NCI-H510A (cell line): ENCODE measurements at places on chromosomes 5 and 9.

DNA sequence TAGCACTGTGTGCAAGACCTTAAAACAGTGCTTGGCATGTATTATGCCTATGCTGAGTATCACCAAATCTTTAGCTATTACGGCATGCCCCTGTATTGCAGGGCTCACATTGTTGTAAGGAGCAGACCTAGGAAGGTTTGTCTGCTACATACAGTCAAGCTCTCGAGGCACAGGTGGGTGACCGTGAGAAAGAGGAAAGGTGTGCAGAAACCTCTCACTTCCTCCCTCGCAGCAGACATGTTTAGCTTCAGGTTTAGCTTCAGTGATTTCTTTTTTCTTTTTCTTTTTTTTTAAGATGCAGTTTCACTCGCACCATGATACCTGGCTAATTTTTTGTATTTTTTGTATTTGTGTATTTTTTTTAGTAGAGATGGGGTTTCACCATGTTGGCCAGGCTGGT, 275.8 kb upstream of the RIOK2 start:
- DNase-seq, result no peak

DNA sequence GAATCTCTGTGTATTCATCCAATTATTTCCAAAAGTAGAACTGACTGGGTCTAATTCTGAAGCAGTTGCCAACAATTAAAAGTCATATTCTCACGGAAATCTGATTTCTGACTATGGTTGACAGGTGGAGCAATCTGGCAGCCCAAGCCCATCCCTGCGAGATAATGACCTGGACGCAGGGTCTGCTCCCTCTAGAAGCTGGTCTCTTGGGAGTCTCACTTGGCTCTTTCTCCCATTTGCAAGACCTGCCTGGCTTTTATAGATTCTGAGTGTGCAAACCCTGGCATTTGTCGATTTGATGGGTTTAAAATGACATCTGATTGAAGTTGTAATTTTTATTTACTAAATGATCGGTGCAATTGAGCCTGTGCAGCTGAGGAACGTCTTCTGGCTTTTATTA, 49.4 kb upstream of the NEURL1B start:
- DNase-seq, result no peak

GRCh38 chr5:95816341-95816740, 6.2 kb downstream of the GLRX start:
- DNase-seq, result no peak

DNA sequence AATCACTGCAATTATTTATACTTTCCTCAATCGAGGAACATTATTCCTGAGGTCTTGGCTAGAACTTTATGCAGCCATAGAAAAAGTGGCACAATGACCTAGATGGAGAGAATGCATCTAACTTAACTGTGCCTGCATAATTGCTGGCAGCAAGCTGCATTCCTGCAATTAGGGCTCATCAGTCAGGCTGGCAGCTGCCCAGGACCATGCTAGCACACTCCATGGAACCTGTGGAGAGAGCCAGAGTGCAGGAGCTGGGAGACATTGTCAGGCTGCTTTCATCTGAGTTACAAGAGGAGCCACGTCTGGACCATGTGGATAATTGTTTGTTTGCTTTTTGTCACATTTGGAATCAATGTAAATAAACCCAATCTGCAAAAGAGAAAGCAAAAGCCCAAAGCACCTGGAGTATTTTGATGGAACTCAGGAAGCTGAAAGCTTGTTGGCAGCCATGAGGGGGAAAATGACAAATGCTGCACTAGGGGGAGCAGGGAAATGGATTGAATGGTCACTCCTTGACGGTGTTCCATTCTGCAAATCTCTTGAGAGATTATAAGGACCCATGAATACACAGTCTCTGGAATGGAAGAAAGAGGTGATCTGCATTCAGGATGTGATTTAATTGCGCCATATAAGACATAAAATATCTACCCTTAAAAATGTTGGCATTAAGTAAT, 839.9 kb downstream of the MAT2B start:
- DNase-seq, result no peak

DNA sequence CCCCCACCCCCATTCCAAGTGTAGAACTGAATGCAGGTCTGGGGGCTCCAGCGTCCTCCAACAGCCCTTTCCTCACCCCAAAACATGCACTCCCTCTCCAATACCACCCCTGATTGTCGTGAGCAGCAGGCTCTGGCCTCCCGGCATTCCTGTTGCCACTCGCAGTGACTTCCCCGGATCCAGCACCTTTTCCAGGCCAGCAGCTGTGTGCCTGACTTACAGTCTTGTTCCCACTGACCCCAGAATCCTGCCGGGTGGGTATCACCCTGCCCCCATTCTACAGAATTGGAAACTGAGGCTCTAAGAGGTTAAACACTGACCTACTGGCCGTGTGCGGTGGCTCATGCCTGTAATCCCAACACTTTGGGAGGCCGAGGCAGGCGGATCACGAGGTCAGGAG, 127.2 kb downstream of the OLFM1 start:
- DNase-seq, result no peak

- no peak for DNase-seq
Measured at GRCh38 chr5:167699432-167699831, 592.0 kb upstream of the WWC1 start.

DNA sequence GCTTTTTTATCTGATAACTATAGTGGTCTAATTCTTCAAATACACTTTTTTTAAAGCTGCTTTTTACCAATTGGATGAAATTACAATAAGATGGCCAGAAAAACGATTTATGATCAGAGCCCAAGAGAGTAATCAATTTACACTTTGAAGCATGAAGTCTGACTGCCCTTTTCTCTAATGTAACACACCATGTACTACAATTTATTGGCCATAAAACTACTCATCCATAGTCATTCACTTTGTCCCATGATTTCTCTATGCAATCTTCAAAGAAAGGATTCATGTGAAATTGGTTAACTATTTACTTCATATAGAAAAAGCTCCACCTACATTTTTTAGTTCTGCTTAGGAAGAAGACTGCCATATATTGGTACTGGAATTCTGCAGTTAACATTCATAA, 73.6 kb upstream of the CAST start:
- no peak for DNase-seq

GRCh38 chr5:156824800-156825199, 25.3 kb upstream of the PPP1R2B start:
- DNase-seq, result no peak

- no peak for DNase-seq
Measured at GRCh38 chr9:117485176-117485575, 70.3 kb upstream of the ASTN2 start.

GRCh38 chr5:68618501-68618900, 402.9 kb downstream of the PIK3R1 start:
- DNase-seq, result no peak

- DNase-seq, result no peak
Measured at GRCh38 chr9:95689669-95690068, 172.9 kb upstream of the PTCH1 start.

- no peak for DNase-seq
Measured at GRCh38 chr5:137462816-137463520, 36.2 kb downstream of the SPOCK1 start.

- no peak for DNase-seq
Measured at GRCh38 chr5:119365847-119366539, 10.2 kb downstream of the TNFAIP8 start.

- DNase-seq, result no peak
Measured at GRCh38 chr9:88344013-88344412, 44.2 kb upstream of the SPIN1 start.

- DNase-seq, result no peak
Measured at GRCh38 chr5:94885931-94886330, 267.5 kb downstream of the SLF1 start.

- no peak for DNase-seq
Measured at GRCh38 chr5:159104051-159104651, 4.4 kb upstream of the EBF1 start.

GRCh38 chr5:64214132-64214531, 48.5 kb downstream of the RNF180 start:
- DNase-seq, result no peak

DNA sequence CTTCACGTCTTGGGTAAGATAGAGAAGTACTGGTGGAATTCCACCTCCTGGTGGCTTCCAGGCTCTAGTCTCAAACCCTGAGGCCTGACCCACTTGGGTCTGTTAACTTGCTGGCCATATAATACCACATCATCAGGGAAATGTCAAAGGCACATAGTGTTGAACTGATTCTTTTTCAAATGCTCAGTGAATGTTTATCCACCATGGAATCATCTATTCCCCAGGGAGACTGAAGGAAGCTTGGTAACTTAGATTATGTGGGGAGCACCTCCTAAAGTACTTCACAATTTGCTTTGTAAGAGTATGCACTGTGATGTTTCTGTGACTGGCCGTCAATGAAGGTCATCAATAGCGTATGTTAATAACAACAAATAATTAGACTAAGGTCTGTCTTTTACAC, 16.1 kb downstream of the MACROH2A1 start:
- DNase-seq, result no peak

- no peak for DNase-seq
Measured at GRCh38 chr5:133425764-133426163, 186.6 kb downstream of the FSTL4 start.

- no peak for DNase-seq
Measured at GRCh38 chr5:88495810-88496209, 227.2 kb upstream of the TMEM161B start.

- DNase-seq, result no peak
Measured at GRCh38 chr5:466661-467310, 23.8 kb downstream of the EXOC3 start.

DNA sequence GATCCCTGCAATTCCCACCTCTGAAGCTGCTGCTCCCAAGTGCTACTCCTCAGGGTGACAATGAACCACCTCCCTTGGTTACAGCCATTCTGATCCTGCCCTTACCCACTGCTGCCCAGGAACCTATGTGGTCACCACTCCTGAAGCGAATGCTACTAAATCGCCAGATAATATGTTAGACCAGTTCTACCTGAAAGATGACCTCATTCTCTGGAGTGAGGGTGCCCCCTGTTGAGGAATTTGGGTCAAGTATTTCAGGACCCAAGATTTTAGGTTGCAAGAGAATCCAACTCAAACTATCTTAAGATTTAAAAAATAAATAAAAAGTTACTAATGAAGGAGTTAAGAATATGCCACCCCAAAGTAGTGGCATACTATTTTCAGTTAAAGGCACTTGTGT, 5.8 kb upstream of the SNAPC3 start:
- DNase-seq, result no peak

DNA sequence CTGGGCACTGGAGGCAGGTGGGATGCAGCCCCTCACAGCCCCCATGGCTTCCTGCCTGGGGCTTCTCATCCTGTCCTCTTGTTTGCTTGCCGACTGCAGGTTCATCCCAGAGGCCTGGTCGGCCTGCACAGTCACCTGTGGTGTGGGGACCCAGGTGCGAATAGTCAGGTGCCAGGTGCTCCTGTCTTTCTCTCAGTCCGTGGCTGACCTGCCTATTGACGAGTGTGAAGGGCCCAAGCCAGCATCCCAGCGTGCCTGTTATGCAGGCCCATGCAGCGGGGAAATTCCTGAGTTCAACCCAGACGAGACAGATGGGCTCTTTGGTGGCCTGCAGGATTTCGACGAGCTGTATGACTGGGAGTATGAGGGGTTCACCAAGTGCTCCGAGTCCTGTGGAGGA, 232.7 kb downstream of the ADAMTSL1 start:
- no peak for DNase-seq

DNA sequence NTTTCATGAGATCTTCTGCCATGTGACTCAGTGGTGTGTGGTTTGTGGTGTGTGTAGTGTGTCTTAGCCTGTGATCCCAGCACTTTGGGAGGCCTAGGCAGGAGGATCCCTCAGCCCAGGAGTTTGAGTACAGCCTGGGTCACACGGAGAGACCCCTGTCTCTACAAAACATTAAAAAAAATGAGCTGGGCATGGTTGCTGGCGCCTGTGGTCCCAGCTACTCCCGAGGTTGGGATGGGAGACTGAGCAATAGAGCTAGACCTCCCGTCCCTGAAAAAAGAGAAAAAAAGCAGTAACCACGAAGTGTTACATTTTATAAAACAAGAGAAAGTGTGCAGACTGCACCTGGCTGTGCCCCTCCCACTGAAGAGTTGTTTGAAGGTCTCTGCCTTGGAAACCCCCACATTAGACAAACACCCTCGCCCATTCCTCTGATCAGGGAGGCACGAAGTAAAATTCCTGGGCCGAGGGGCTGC, 21.2 kb upstream of the RNU6ATAC start:
- DNase-seq, result no peak

GRCh38 chr5:66518052-66518451, 78.1 kb upstream of the MAST4 start:
- DNase-seq, result no peak

GRCh38 chr5:81191726-81192372, 41.3 kb upstream of the CKMT2 start:
- DNase-seq, result no peak

GRCh38 chr5:135128361-135128760, 94.3 kb upstream of the PITX1 start:
- no peak for DNase-seq

DNA sequence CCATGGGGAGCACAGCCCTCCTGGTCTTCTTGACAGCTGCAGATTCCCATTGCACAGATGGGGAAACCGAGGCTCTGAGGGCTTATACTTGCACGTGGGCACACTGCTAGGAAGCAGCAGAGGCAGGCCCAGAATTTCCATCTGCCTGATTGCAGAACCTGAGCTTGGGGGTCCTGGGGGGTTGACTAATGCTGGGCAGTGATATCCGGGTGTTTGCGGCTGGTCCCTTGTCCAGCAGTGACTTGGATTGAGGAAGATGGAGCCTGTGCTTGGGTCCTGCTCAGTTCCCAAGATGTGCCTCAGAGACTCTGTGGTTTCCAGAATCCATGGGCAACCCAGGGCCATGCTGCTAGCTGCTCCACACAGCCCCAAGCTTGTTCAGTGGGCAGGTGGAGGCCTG, 91.2 kb downstream of the PHF2 start:
- no peak for DNase-seq

DNA sequence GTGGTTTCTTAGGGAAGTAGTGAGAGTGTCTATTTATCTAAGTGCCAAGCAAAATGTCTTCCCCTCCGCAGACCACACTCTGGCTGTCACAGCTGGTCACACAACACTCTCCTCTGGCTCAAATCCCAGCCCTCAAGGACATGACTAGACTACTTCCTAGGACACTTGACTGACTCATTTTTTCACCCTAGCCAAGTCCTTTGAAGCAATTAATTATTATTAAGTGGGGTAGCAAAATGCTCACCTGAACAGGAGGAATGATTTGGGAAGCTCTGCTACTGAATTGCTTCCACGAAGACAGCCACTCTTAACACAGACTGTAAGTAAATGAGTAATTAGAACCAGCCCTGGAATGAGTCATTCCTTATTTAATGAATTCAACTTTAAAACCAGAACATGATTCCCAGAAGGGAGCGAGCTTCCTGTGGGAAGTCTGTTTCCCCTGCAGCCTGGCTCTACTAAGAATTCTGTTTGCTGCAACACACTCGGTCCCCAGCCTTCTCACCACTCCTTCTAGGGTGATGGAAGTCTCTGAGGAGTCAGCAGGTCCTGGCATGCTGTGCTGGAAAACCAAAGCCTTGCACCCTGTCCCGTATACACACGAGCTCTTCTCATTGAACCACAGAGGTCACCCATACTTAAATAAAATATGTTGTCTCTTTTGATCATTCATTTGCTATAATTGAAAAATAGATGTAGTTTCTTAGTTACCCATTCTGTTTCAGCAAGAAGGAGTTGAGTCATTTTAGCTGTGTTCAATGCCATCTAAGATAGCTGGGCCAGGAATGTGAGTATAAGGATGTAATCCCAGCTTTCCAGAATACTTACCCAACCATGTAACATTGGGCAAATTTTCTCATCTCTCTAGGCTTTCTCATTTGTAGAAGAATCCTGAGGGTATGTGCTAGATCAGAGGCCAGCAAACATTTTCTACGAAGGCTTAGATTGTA, 218.6 kb upstream of the RASEF start:
- DNase-seq, result no peak
